ENCODE measurements at places on chromosomes 7 and 10.

GRCh38 chr10:76067447-76067846 lies 636.0 kb downstream of the LRMDA start:
- no peak for DNase-seq

- peak; percentile 52 for DNase-seq
These were observed 52.4 kb downstream of the CASD1 start for GRCh38 chr7:94561841-94562514.

DNA sequence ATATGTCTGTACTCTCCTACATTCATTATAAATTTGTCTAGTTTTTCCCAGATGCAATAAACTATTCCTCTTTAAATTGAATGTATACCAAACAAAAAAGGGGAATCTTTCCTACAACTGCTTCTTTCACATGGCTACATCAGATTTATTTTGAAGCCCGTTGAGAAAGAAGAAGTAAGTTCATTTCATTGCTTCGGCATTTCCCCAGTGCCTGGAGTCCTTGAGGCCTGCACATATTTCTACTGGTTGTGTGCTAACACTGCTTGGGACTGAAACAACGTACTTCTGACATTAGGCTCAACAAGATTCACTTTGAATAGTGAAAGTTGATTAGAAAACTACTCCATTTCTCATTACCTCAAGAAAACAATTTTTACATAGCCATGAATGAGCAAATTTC lies 201.7 kb downstream of the PHF14 start:
- no peak for DNase-seq

- DNase-seq: peak; percentile 45
These were observed 26.1 kb upstream of the ZNF365 start for GRCh38 chr10:62348029-62348428.

GRCh38 chr10:58568428-58568935 lies 55.8 kb downstream of the BICC1 start:
- no peak for DNase-seq

DNA sequence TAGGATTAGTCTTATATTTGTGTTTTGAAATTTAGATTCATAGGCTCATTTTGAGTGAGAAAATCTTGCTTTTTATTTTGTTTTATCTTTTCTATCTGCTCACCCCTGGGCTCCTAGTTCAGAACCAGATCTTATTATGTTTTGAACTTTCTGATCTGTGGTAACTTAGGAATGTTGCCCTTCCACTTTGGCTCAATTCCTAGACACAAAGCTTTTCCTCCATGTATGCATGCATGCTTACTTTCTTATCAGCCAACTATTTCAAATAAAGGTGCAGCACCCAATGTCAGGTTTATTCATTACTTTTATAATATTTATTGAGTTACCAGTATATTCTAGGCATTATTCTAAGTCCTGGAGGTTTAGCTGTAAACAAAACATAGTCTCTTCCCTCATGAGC lies 374.8 kb upstream of the KIAA1217 start:
- no peak for DNase-seq

- no peak for DNase-seq
These were observed 20.2 kb downstream of the CALN1 start for GRCh38 chr7:72391821-72392377.

GRCh38 chr7:108596560-108596959 lies 26.9 kb downstream of the DNAJB9 start:
- DNase-seq: no peak

DNA sequence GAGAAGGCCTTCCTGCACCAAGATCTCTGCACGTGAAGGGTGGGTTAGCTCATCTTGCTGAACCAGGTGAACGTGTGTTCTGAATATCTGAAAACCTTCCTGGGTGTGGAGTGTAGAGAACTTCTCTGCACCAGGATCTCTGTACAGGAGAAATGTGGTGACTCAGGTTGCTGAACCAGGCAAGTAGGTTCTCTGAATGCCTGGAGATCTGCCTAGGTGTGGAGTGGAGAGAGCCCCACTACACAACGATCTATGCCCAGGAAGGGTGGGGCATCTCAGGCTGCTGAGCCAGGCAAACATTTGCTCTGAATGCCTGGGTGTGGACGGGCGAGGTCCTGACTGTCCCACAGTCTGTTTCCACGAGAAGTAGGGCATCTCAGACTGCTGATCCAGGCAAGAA lies 1002.3 kb upstream of the KCND2 start:
- DNase-seq: no peak

DNA sequence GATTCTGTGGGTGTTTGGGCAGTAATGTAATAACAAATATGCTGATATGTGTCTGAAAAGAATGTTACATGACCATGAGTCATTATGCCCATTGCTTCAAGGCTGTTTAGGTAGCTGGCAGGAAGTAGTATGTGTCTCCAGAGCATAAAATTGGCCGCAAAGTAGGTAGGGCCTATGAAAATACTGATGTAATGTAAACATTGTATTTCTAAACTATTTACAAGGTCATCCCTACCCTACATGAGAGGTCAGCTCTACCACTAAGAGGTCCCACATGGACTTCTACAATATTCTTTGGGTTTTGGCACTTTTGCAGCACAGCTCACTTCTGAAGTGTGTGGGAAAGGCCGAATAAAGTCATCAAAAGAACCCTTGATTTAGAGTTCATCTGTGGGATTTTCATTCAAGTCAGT lies 301.9 kb downstream of the AHR start:
- peak; percentile 94 for DNase-seq

DNA sequence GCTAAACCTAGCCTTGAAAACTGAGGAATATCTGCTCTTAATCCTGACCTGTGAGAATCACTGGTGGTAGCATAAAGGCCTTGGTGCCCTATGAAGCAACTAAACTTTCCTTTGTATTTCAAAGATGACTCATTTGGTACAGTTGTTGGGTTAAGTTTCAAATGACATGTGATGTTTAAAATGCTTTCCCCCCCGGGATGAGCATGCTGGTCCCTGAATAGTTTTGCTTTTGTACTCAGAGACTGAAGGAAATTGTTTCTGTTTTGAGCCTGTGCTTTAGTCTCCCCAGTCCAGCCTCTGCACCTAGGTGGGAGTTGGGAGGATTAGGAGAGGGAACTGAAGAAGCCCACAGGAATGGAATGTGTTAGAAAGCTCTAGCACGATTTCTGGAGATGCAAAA lies 258.9 kb upstream of the NPY start:
- DNase-seq: peak; percentile 62

- no peak for DNase-seq
These were observed 8.3 kb downstream of the AEBP1 start for GRCh38 chr7:44112231-44112996.

DNA sequence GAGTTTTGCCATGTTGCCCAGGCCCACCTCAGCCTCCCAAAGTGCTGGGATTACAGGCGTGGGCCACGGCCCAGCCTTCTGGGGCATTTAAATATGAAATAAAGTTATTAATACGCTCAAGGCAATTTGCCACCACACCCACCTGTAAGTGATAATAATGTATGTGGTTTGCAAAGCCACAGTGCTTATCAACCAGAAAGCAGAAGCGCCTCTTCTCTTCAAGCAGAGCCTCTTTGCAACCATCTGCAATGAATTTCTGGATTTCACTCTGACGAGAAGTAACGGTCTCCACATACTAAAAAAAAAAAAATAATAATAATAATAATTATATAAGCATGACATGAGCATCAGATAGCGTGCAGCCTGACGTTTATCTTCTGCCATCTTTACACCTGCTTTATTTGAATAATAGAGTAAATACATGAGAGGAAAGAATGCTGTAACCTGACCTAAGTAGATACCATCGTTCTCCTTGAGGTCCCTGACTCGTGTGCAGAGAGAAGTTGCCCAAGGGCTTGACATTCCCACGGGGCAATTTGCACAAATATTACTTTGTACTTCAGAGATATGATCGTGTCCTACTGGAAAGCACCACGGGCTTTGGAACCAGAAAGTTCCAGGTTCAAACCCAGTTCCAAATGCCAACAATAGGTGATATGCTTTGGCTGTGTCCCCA lies 34.0 kb downstream of the BRI3 start:
- DNase-seq: no peak

DNA sequence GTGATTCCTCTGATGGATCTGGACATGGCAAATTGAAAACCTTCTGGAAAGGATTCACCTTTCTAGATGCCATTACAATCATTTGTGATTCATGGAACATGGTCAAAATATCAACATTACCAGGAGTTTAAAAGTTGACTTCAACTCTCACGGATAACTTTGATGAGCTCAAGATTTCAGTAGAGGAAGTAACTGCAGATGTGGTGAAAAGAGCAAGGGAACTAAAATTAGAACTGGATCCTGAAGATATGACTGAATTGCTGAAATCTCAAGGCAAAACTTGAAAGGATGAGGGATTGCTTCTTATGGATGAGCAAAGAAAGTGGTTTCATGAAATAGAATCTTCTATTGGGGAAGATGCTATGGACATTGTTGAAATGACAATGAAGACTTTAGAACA lies 293.6 kb downstream of the ARHGAP12 start:
- DNase-seq: no peak

GRCh38 chr10:10792681-10793080 lies 225.0 kb upstream of the CELF2 start:
- peak; percentile 96 for DNase-seq

GRCh38 chr10:62005281-62005680 lies 103.8 kb downstream of the ARID5B start:
- peak; percentile 39 for DNase-seq

DNA sequence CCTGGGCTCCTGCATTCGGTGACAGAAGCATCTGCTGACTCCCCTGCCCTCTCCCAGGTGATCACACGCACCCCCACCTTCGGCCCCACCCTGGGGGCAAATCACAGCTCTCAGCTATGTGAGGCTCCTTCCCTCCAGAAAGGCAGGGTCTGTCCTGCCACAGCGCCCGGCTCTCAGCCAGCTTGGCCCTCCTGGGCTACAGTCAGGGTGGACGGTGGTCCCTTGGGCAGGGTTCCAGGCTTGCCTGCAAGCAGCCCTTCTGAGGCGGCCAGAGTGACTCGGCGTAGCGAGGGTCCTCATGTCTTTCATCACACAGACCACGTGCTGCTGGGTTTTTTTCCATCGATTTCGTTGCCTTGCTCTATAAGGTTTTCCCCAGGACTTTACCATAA lies 53.6 kb upstream of the EBF3 start:
- no peak for DNase-seq

- no peak for DNase-seq
These were observed 194.0 kb upstream of the PPP1R3A start for GRCh38 chr7:114112806-114113205.

DNA sequence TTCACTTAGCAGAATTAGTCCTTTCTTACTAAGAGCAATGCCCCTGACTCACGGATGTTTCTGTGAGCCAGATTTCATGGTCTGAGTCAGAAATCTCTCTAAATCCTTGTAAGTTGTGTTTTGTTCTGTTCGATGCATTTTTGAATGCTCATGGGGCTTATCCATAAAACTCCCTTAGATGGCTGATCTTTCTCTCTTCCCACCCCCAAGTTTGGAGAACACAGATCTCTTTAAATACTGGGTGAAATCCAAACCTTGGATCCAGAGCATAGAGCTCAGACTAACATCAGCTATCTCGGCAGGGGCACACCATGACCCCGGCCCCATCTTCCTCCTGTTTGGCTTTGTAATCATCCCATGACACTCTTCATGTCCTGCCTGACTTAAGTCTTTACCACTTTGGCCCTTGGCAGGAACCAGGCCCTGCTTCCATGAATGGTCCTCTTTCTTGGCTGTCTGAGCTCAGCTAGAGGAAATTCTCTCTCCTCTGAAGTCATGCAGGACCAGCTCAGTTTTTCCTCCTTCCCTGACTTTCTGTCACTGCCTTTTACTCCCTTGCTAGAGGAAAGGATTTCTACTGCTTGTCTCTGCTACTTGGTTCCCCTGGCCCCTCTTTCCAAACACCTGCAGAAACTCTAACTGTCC lies 120.4 kb upstream of the RAB11FIP2 start:
- DNase-seq: no peak

- no peak for DNase-seq
These were observed 472.2 kb upstream of the ZMIZ1 start for GRCh38 chr10:78596556-78596955.

GRCh38 chr7:29359482-29360093 lies 165.0 kb downstream of the CHN2 start:
- no peak for DNase-seq

DNA sequence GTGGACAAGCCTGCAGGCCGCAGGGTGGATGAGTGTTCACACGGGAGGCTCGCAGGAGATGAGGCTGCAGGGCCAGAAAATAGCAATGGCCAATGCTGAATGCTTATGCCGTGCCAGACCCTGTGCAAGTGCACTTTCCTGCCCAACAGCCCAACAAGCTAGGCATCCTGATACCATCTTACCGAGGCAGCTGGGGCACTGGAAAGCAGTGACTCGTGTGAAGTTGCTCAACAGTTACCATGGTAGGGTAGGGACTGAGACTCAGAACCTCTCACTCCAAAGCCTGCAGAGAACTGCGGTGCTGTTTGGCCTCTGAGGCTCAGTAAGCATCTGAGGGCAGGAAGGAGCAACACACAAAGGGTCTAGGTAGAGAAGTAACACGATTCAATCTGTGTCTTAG lies 43.7 kb downstream of the JAZF1 start:
- no peak for DNase-seq

- DNase-seq: no peak
These were observed 148.6 kb downstream of the NRCAM start for GRCh38 chr7:108307595-108307994.

DNA sequence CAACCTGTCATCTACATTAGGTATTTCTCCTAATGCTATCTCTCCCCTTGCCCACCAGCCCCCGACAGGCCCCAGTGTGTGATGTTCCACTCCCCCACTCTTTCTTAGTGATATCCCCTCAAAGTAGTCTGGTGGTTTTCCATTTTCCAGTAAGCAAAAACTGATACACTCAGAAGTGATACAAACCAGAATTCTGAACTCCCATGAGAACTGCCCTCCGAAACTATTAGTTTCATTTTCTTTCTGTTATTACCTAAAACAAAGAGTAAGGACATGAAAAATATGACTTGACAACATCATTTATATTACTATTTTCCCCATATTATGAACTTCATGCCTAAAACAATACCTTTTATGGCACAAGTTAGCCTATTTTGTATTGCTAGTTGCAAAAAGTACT lies 175.0 kb downstream of the OTUD1 start:
- no peak for DNase-seq

DNA sequence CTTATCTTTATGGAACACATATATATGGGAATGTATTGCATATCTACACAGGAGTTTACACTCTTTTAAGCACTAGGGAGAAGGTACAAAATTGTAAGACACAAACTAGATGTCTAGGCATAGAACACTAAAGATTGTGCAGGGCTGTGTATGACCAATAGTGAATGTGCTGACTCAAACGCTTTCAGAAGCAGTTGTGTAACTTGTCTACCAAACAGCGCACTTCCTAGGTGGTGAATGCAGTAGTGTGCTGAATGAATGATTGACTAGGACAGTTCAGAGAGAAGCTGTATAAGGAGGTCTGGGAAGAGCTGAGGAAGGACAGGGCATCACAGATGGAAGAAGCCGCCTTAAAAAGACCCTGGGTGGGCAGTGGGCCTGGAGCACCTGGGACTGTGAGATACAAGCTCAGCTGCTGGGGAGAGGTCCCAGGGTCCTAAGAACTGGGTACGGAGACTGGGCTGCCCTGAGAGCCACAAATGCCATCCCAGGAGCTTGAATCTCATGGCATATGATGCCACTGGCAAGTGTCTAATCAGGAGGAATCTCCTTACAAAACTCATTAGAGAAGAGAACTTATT lies 14.2 kb downstream of the CLRN3 start:
- DNase-seq: no peak

GRCh38 chr7:22361795-22362194 lies 4.8 kb upstream of the RAPGEF5 start:
- DNase-seq: no peak

All from EH (cell line).